Activated CD8-positive, alpha-beta memory T cell treated with anti-CD3 and anti-CD28 coated beads, Interleukin-2, amount 10 ng/mL, durations not matched to agents 7 days and 5 days (primary cell): ENCODE measurements at places on chromosomes 3 and 15. TPM values are rescaled to one million over a fixed set of nuclear protein-coding genes. Genes with fewer than 3 reads are reported as not detected.

CD200R1 gene
- total RNA-seq, result 9.5 TPM

IQCF5 gene
- total RNA-seq, result not detected

GPR149 gene
- total RNA-seq, result not detected

CACNA1D gene
- total RNA-seq, result 0.41 TPM

LCTL gene
- total RNA-seq, result not detected

RTP3 gene
- total RNA-seq, result not detected

ZPLD1 gene
- not detected for total RNA-seq

CYP1A1 gene
- 2.8 TPM for total RNA-seq

ADGRG7 gene
- not detected for total RNA-seq

RTP1 gene
- not detected for total RNA-seq

ASTE1 gene
- total RNA-seq, result 14.2 TPM
